ENCODE measurements at places on chromosomes 4 and X.

DNA sequence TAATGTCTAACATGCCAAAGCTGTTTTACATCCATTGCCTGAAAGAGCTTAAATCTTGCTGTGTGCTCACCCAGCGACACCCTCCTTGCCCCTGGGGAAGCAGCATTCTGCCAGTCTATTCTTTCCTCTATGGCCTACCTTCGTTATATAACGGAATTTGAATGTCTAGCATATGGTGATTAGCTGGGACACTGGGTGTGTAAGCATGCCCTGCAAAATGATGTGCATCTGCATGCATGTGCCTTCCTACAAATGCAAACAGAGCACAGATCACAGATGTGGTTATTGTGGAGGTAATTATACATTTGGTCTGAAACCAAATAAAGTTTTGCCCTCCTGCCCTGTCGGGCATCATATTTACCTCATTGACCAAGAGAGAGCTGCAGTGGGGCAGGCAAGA lies 90.8 kb downstream of the NHS start:
- no peak for DNase-seq

- DNase-seq, result no peak
Measured at GRCh38 chr4:158020734-158021346, 152.0 kb downstream of the GASK1B start.

- DNase-seq, result no peak
Measured at GRCh38 chrX:70134116-70134477, 850 bp downstream of the IGBP1 start.

- no peak for DNase-seq
Measured at GRCh38 chrX:72569786-72570185, 2.9 kb downstream of the HDAC8 start.

GRCh38 chrX:19549838-19550237 lies 34.5 kb upstream of the MAP3K15 start:
- DNase-seq, result no peak
